ENCODE measurements at places on chromosomes 5 and 9.

GRCh38 chr5:146877783-146878475, 628 bp downstream of the PPP2R2B start:
- no peak for DNase-seq

DNA sequence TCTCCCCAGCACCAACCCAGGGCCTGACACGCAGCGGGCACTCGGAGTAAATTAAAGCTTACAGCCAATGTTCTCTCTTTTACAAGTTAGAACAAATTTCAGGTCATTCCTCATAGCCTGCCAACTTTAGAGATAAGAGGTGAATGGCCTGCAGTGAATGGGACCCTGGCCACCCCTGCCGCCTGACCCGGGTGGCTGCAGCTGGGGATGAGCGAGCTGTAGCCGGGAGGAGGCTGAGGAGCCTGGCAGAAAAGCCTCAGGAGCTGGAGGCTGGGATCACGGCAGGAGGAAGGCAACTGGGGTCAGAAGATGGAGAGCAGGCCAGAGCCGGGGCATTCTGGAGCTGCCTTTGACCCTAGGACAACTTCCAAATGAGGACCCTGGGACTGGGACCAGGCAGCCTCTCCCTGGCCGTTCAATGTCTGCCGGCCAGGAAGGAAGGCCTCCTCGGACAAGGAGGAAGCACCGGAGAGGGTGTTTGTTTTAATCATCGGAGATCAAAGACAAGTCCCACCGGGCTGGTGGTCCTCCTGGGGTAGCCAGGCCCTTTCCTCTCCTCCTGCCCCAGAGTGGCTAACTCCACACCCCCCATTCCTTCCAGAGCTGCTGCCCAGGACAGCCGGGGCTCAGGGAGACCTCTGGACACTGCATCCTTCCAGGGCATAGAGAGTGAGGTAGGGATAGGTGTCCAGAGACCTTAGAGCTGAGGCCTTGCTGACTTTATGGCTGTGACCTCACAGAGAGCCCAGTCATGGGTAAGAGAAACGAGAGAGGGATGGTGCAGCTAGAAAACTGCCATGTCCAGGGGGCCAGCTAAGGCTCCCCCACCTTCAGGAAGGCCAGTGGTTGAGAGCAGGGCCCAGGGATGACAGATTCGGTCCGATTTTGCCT, 87.3 kb upstream of the LMX1B start:
- no peak for DNase-seq

DNA sequence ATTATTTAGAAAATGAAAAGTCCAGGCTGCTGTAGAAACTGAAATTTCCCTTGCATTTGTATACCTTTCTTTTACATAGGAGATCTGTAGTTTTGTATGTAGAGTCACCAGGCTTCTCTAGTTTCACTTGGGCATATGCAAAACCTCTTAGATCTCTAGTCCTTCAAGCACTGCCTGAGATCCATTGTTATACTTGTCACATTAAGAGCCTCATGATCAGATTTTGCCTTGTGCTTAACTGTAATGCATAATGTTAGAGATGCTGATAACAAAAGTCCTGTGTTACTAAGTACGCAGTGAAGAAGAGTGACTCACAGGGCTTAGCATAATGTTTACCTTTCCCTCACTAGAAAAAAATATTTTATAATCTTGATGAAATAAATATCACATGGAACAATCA, 250.2 kb downstream of the CYLC2 start:
- peak; percentile 2 for DNase-seq

GRCh38 chr9:100525563-100525962, 52.3 kb upstream of the CAVIN4 start:
- DNase-seq, result peak; percentile 5

GRCh38 chr5:6585168-6585567, 47.7 kb downstream of the NSUN2 start:
- DNase-seq, result no peak

- no peak for DNase-seq
Observed at GRCh38 chr9:105076729-105077128, 148.8 kb upstream of the ABCA1 start.

DNA sequence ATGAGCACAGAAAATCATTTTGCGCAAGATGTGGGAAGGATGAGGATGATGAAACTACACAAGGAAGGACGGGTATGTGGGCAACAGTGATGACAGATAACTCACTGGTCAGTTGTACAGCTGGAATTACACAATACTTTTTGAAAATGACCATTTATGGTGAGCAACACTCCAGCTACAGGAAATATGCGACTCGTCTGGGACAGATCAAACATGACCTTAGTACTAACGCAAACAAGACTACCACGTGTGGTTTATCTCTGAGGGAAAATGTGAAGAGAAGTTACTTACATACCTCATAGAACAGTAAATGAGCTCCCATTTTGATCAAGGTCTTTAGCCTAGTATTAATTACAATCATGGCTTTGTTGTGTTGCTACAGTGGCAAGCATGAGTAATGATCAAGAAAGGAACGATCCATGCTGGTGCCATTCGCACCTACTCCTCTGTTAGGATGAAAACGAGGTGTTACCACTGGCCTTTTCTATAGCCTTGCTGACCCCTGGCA, 456.9 kb downstream of the BNC2 start:
- peak; percentile 33 for DNase-seq

DNA sequence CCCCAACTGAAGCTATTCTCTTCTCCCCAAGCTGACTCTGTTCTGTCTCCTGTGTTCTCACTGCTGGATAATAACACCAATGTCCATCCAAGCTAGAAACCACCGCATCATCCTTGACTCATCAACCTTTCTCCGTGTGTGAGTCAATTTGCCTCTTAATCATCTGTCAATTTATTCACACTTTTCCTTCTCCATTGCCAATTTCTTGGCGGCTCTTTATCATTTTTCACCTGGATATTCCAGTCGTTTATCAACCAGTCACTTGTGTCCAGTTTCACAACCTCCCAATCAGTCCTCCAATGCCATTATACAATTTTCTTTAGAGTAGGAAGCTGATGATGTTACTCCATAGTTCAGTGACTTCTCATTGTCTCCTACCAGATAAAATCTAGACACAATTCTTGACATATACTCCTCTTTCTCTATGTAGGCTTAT, 45.4 kb upstream of the LIFR start:
- peak; percentile 92 for DNase-seq

GRCh38 chr9:90240541-90240940, 402.1 kb downstream of the DIRAS2 start:
- no peak for DNase-seq

GRCh38 chr9:118236625-118237024, 532.4 kb downstream of the TLR4 start:
- no peak for DNase-seq

DNA sequence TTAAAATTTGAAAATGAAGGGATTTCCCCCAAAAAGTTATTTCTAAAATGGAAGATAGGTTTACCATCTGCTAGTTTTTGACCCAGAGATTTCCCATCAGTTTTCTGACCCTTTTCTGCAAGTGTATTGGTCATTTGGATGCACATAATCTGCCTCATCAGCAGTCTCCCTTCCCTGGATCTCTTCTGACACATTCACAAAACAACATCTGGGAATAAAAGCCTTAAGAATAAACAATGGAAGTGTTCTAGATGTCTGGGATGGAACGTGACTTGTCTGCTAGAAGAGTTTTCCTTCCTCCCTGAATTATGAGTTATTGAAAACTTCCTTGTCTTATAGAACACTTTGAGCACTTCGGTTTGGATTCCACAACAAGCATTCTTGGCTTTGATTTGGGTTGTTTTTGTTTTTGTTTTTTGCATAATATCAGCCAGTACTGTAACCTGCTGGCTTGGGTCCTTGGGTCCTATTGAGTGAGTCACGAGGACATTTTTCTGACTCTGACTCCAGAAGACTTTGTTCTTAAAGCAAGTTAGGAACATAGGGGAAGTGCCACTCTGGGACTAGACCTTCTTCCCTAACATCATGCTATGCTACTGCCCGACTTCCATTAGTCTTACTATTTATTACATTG, 18.2 kb upstream of the ESM1 start:
- DNase-seq, result no peak

- DNase-seq, result no peak
Observed at GRCh38 chr9:76032797-76033373, 142.4 kb downstream of the PCSK5 start.

DNA sequence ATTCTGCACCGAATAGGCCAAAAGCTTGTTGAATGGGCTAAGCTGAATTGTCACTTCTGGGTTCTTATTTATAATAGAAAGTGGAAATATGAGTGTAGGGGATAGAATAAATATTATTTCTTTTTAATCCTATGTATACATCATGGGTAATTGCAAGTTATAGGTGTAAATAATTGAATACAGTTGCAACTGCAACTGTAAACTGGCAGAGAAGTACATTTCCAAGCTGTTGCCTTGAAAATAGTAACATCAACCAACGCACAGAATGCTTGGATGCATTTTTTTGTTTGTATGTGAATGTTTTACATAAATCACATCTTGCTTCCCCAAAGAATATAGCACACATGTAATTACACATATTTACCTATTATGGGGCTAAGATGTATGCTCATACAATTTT, 234.1 kb downstream of the NNT start:
- no peak for DNase-seq

DNA sequence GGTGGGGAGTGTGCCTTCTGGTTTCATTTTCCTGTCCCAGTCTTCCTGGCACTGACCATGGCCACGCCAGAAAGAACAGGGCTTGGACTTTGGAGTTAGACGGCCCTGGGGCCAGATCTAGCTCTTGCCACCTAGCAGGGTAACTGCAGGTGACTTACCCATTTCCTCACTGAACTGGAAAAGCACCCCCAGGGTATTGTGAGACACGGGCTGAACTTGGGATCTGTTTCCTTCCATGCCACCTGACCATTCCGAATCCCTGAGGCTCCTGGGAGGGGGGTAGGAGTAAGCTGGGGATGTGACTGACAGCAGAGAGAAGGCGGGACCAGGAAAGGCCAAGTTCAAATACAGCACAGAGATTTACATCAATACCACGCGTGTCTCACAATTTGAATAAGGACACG, 9.4 kb downstream of the HNRNPAB start:
- DNase-seq, result no peak

GRCh38 chr9:134126373-134126772, 9.5 kb upstream of the WDR5 start:
- no peak for DNase-seq

DNA sequence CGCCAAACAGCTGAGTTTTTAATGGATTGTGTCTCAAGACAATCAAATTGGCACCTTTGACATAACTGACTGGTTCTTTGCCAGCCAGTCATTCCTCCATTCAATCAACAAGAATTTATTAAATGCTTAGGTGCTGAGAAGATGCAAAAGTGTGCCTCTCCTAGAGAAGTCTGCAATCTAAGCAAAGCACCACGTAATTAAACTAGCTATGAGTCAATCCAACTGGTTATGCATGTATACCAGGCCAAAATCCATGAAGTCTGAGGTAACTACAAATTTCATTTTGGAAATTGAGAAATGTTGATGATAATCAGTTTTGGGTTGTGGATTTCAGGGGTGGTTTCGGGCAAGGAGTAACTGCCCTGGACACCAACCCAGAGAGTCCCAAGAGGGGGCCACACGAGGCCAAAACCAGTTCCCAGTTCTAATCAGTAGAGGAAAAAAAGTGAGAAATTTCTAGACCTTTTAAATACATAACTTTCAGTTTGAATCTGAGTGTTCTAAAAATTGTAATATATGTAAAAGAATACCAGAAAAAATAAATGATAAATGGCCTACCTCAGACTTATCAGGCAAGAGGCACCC, 92.6 kb downstream of the EFNA5 start:
- DNase-seq, result peak; percentile 82

DNA sequence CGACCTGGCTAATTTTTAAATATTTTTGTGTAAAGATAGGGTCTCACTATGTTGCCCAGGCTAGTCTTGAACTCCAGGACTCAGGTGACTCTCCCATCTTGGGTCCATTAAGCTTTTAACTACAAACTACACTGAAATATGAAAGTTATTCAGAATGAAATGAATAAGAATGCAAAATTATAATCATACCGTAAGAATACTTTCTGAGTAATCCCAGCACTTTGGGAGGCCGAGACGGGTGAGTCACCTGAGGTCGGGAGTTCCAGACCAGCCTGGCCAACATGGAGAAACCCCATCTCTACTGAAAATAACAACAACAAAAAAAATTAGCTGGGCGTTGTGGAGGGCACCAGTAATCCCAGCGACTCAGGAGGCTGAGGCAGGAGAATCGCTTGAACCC, 1.1 kb upstream of the ORM1 start:
- no peak for DNase-seq

GRCh38 chr9:113471566-113471965, 8.0 kb downstream of the RGS3 start:
- DNase-seq, result no peak

DNA sequence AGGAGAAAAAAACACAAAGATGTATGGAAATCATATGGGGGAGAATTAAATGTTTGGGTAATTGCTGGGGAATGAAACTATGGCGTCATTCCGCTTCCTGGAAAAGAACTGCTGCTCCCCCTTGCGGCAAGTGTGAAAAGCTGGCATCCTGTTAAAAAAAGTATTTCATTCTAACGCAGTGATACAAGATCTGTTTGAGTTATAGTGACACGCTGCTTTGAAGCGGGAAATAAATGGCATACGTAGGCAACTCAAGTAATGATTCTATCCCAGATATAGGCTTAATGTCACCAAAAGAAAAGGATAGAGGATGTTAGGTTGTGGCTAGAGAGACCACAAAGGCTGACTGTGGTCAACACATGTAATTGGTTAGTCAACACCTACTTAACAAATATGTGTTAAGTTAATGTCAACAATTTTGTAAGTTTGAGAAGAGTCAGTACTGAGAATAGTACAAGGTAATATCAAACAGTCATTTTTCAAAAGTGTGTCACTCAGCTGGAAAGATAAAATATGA, 70.2 kb upstream of the ALDH1A1 start:
- DNase-seq, result peak; percentile 71

GRCh38 chr9:99239341-99240060, 17.4 kb downstream of the SEC61B start:
- DNase-seq, result no peak

GRCh38 chr5:15676591-15676990, 176.6 kb downstream of the FBXL7 start:
- no peak for DNase-seq

DNA sequence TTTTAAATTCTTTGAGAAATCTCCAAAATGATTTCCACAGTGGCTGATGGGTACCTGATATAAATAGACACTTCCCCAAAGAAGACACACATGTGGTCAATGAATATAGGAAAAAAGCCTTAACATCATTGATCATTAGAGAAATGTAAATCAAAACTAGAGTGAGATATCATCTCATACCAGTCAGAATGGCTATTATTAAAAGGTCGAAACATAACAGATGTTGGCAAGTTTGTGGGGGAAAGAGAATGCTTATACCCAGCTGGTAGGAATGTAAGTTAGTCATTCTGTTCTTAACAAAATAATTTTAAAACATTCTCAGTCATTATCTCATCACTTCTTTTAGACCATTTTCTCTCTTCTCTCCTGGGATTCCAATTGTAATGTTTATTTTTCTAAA, 1666.0 kb upstream of the ACO1 start:
- DNase-seq, result no peak

DNA sequence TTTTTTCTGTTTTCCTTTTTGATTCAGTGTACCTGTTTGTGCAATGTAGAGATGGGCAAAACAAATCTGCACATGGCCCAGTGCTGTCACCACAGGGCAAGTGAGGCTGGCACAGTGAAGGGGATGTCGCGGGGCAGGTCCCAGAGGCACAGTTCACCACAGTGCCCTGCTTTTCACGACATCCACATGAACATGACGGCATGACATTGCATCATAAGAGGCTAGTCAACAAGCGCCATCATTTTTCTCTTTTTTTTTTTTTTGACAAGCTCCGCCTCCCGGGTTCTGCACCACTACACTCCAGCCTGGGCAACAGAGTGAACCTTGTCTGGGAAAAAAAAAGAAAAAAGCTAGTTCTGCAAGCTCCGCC, 42.9 kb upstream of the VDAC1 start:
- no peak for DNase-seq

- DNase-seq, result peak; percentile 79
Observed at GRCh38 chr9:27528886-27529315, 713 bp downstream of the MOB3B start.

GRCh38 chr5:166926138-166926537, 1365.3 kb upstream of the WWC1 start:
- no peak for DNase-seq

Data from bronchial epithelial cell (primary cell).